K562 (cell line): ENCODE measurements at places on chromosomes 4 and X.

- DNase-seq = no peak
These were observed 159.9 kb downstream of the BANK1 start for GRCh38 chr4:101950258-101950979.

DNA sequence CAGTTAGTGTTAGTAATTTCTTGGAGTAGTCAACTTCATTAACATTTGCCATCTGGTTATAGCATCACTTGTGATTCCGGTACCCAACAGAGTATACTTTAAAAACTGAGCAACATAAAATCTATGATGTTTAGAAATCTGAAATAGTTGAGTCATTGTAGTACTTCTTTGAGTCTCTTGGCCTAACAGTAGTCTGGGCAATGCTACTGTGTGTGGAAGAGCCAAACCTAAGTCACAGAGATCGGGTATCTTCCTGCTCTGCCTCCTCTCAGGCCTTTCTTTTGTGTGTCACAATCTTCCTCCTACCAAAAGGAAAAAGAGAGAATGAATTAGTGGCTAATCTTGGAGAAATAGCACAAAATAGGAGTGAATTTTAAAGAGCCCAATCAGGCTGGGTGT, 25.5 kb downstream of the DCUN1D4 start:
- DNase-seq = no peak

- no peak for DNase-seq
These were observed 43.3 kb upstream of the MAGEA8 start for GRCh38 chrX:149837639-149838038.

GRCh38 chr4:111450867-111451266, 694.4 kb upstream of the FAM241A start:
- DNase-seq = no peak

GRCh38 chr4:127140306-127140705, 492.5 kb upstream of the INTU start:
- no peak for DNase-seq

DNA sequence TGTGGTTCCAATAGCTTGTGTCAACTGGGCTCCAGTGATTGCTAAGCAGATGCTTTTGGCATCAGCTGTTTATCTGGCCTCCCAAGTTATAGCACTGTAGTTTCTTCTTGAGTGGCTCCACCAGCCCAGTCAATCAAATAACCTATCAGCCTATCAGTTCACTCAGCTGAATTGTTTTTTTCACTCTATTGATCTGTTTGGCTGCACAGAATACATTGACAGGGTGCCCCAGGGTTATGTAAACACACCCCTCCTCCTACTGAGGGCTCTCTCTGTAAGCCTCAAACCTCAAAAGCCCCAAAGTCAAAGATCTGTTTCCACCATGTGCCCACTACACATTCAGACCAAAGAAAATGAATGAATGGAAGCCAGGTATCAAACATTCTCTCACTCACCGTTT, 214.0 kb downstream of the HS6ST2 start:
- no peak for DNase-seq

DNA sequence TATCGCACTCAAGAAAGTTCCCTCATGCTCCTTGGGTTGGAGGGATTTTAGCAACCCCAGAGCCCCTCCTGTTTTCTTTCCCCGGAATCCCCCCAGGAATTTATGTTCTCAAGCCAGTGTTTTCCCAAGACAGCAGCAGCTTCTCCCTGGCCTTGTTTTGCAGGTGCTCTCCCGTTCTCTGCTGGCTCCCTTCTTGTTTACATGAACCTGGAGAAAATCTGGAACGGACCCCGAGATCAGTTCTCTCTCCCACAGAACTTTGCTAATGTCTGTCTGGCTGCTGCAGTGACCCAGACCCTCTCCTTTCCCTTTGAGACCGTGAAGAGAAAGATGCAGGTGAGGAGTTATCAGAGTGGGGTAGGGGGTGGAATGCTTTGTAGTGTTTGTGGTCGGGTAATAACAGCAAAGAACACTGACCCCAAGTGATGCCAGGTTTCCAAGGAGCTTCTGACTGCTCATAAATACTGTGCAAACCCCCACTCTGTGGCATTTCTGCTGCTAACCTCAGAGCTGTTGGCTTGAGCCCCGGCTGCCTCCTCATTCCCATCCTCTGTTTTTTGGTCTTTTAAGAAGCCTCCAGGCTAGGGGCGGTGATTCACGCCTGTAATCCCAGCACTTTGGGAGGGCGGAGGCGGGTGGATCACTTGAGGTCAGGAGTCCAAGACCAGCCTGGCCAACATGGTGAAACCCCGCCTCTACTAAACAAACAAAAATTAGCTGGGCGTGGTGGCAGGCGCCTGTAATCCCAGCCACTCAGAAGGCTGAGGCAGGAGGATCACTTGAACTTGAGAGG, 11.1 kb downstream of the SLC25A43 start:
- DNase-seq = no peak

- no peak for DNase-seq
These were observed 1995.9 kb downstream of the C4orf33 start for GRCh38 chr4:131091896-131092295.

- no peak for DNase-seq
These were observed 82.0 kb upstream of the STS start for GRCh38 chrX:7065473-7065872.
